ENCODE measurements at places on chromosomes 6 and 20. TPM values are rescaled to one million over a fixed set of nuclear protein-coding genes. Genes with fewer than 3 reads are reported as not detected.

The PFDN6 gene
- total RNA-seq: 65.4 TPM

The BFSP1 gene
- total RNA-seq: 0.12 TPM

DNA sequence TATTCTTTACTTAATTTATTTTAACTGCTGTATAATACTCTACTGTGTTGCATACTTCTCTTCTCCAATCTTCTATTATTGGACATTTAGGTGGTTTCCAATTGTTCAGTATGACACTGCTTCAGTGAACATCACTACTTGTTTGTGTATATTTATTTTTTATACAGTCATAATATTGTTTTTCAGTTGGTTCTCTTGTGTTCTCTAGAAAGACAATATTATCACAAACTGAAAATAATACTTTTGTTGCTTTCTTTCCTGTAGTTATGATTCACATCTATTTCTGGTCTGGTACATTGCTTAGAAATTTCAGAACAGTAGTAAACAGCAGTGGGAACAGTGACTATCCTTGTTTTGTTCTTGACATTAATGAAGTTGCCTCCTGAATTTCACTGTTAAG, 62.8 kb upstream of the GTSF1L start:
- no peak for DNase-seq

DNA sequence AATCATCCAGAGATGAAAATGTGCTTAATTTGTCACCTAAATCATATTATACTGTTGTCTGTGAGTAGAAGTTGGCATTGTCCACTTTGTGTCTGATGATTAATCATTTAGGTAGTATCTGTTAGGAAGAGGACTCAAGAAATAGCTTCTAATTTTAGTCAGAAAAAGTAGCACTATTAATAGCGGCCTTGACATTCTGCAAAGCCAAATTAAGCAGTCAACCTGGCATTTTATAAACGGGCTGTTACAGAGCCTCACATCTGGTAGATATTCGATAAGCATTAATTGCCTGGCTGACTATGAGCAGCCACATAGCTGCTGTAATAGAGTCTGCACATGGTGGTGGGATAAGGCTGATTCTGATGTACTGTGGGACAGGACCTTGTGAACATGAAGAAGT, 99.5 kb downstream of the KLHL32 start:
- no peak for DNase-seq

DNA sequence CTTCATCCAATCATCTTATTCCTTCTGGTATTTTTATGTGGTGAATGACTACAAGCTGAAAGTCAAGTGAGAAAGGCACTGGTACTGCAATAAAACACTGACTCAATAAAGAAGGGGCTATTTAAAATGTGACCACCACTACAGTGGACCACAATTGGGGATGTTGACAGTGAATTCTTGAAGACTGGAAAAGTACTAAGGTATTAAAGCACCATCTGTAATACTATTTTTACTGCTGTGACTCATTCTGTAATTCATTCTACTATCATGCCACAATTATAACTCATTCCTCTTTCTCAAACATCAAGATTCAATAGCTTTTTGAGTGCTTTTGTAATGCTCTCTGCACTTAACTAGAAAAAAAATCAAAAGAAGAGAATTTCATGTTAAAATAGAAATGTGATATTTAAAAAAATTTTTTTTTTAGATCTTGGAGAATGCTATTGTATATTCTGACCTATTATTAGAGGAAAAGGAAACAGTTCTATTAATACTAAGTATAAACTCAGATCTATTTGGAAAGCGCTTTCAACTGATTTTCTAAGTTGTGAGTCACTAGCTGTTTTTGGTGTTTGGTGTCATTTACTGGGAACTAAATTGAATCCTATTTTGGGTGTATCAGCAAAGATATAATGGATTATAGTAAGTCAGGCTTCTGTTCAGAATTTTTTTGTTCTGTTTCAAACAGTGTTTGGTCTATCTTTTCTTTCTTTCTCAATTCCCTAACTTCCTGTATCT, 104.7 kb upstream of the TMEM170B start:
- no peak for DNase-seq

DNA sequence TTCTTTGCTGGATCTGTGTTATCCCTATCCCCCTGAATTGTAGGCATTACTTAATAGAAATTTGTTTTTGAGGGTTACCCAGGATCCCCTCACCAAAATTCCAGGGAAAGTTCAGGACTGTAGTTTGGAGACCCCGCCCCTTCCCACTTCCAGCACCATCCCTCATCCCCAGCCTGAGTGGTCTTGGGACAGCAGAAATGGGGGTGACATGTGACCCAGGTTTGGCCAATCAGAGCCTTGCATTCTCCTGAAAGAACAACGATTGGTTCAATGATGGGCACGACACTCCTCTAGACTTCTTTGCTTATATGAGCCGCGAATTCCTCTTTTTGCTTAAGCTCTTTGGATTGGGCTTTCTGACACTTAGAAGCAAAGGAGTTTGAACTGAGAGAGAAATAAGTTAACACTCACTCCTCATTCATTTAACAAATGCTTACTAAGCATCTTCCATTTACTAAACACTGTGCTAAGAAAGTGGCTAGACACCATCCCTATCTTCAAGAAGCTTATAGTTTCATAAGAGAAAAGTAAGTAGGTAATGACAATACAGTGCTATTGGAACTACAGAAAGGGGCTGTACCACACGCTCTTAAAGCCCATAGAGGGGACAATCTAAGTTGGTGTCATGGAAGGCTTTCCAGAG, 24.9 kb upstream of the PAQR8 start:
- no peak for DNase-seq

GRCh38 chr6:119446115-119446554, 96.6 kb upstream of the MAN1A1 start:
- DNase-seq: no peak

- DNase-seq: no peak
Observed at GRCh38 chr20:24651976-24652345, 182.5 kb downstream of the SYNDIG1 start.

Measured in activated CD4-positive, alpha-beta T cell treated with anti-CD3 and anti-CD28 coated beads for 36 hours (primary cell).